Smooth muscle cell of bladder (primary cell): ENCODE measurements at places on chromosomes 6 and 20. TPM values are rescaled to one million over a fixed set of nuclear protein-coding genes. Genes with fewer than 3 reads are reported as not detected.

VWA7 gene
- total RNA-seq, result 0.14 and 0.28 TPM in 2 replicates

SPATA25 gene
- 1.3 and 1.9 TPM in 2 replicates for total RNA-seq

HECA gene
- total RNA-seq, result 10.0 and 12.4 TPM in 2 replicates

RSPH4A gene
- under 0.01 and 0.09 TPM in 2 replicates for total RNA-seq

PHACTR1 gene
- total RNA-seq, result under 0.01 and 0.09 TPM in 2 replicates

ENPP5 gene
- 0.46 and 0.85 TPM in 2 replicates for total RNA-seq

SGK2 gene
- total RNA-seq, result 0.14 and 0.28 TPM in 2 replicates

SAPCD1 gene
- total RNA-seq, result 0.28 TPM in 2 replicates

OR2J3 gene
- total RNA-seq, result not detected in 2 replicates

C4A gene
- total RNA-seq, result 7.3 and 11.3 TPM in 2 replicates

PHF20 gene
- 18.8 and 21.4 TPM in 2 replicates for total RNA-seq

TCF15 gene
- 0.09 TPM in 1 of 2 replicates, not detected in the other for total RNA-seq

TCF19 gene
- total RNA-seq, result 1.8 and 2.0 TPM in 2 replicates

OXT gene
- 0.18 and 0.28 TPM in 2 replicates for total RNA-seq

TMEM244 gene
- total RNA-seq, result not detected in 2 replicates

HAO1 gene
- not detected in 2 replicates for total RNA-seq

TGM3 gene
- 0.18 TPM in 1 of 2 replicates, not detected in the other for total RNA-seq

EDN3 gene
- not detected in 2 replicates for total RNA-seq

LAMA5 gene
- total RNA-seq, result 18.0 and 24.0 TPM in 2 replicates

IL17A gene
- not detected in 2 replicates for total RNA-seq

PHACTR3 gene
- total RNA-seq, result not detected in 2 replicates

HLA-DOB gene
- 0.09 and 0.14 TPM in 2 replicates for total RNA-seq

ADGRG6 gene
- 6.4 and 8.1 TPM in 2 replicates for total RNA-seq

KCNB1 gene
- total RNA-seq, result under 0.01 TPM in 2 replicates

FOXF2 gene
- total RNA-seq, result 2.1 and 3.8 TPM in 2 replicates

GPSM3 gene
- total RNA-seq, result 0.74 and 0.85 TPM in 2 replicates

NHSL1 gene
- total RNA-seq, result 6.8 and 9.5 TPM in 2 replicates

MAK gene
- total RNA-seq, result not detected in 2 replicates

FAM184A gene
- 0.43 and 0.46 TPM in 2 replicates for total RNA-seq

OTOR gene
- not detected in 2 replicates for total RNA-seq

SLC17A2 gene
- total RNA-seq, result not detected in 2 replicates

RAD21L1 gene
- 0.14 and 0.18 TPM in 2 replicates for total RNA-seq

SLC16A10 gene
- total RNA-seq, result not detected in 2 replicates

SLA2 gene
- not detected in 2 replicates for total RNA-seq

RAET1G gene
- total RNA-seq, result 3.3 and 4.1 TPM in 2 replicates
